ENCODE measurements at places on chromosomes 12 and 14.

DNA sequence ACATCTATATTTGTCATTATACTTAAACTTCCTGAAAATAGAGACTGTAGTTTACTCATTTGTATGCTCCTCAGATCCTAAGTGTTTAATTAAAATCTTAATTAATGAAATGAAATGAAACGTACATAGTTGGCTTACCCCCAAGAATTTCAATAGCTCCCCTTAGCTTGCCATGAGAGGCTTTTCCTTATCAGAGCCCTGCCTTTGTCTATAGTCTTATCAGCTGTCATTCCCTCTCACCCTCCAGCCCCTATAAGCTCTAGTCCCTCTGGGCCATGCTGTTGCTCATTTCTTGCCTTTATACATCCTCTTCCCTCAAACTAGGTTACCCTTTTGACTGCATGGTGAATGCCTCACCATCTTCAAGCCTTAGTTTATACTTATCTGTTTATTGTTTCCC is 1.1 kb upstream of the RTRAF start:
- no peak for DNase-seq

- peak; percentile 83 for DNase-seq
These were observed 498 bp downstream of the GPR132 start for GRCh38 chr14:105064721-105065143.

DNA sequence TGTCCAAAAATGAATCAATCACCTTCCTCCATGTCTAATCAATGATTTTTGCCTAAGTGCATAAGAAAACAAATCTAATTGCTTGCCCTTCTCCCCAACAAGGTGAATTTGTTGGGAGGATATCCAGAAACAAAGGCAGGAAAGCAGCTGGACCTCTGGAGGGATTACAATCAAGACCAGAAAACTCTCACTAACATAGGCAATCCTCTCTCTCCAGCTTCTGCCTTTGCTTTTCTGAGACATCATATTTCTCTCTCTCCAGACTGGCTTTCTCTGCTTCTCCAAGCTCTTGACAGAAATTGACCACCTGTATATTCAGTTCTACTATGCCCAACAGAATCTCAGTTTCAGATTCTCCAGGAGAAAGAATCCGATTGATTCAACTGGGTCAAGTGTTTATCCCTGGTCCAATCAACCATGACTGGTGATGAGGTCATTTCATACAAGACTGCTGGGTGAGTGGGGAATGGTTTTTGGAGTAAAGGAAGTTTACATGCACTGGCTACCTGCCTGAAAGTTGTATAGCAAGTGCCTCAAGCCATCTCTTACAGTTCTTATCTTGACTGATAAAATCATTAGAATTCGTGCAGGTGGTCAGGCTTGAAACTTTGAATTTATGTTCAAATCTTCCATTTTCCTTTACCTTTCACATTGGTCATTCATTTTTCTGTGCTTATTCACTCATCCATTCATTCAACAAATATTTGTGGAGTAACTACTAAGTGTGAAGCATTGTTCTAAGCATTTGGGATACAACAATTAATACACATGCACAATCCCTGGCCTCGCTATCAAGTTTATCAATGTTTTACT is 22.2 kb upstream of the CFAP54 start:
- no peak for DNase-seq

- DNase-seq, result peak; percentile 91
These were observed 7.3 kb downstream of the STAC3 start for GRCh38 chr12:57243521-57244311.

GRCh38 chr12:130117233-130117632 is 45.0 kb upstream of the FZD10 start:
- no peak for DNase-seq

GRCh38 chr12:12734561-12735071 is 17.4 kb downstream of the CDKN1B start:
- no peak for DNase-seq

GRCh38 chr14:94542111-94542810 is 19.0 kb upstream of the SERPINA4 start:
- DNase-seq, result no peak

DNA sequence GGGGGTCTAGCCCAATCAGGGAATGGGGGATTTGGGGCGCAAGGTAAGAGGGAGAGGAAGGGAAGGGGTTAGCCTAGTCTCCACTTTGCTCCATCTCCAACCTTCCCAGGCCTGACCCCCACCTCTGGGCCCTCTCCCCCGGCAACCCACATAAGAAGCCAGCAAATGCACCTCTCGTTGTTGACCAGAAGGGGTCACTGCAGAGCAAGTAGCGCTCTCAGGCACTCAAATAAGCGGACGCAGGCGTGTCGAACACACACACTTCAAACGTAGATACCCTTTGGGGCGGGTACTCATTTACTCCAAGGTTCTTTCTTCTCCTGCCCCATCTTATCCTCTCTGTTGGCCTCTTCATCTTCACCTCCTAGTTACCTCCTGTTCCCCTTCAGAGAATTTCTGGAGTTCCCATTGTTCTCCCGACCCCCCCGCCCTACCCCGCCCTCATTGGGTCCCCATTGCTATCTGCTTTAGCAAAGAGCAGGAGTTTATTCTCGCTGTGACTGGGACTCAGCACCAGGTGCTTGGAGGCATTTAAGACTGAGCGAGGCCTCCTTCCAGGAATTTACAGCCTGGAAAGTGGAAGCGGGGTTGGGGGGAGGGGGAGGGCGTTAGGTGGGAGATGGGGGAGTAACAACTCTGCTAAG is 1.5 kb upstream of the SRRM4 start:
- peak; percentile 66 for DNase-seq
